WTC11 (cell line): ENCODE measurements at places on chromosomes 12 and 14.

DNA sequence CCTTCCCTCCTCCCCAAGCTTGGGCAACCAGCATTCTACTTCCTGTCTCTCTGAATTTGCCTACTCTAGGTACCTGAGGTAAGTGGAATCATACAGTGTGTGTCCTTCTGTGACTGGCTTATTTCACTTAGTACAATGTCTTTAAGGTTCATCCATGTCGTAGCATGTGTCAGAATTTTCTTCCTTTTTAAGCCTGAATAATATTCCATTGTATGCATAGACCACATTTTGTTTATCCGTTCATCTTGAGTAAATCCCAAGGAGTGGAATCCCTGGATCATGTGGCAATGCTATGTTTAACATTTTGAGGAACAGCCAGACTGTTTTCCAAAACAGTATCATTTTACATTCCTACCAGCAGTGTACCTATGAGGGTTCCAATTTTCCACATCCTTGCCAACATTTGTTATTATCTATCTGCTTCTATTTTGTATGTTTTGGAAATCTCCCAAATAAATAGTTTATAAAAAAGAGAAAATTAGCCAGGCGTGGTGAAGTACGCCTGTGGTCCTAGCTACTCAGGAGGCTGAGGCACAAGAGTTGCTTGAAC is 12.4 kb downstream of the HSP90AA1 start:
- DNase-seq = no peak

DNA sequence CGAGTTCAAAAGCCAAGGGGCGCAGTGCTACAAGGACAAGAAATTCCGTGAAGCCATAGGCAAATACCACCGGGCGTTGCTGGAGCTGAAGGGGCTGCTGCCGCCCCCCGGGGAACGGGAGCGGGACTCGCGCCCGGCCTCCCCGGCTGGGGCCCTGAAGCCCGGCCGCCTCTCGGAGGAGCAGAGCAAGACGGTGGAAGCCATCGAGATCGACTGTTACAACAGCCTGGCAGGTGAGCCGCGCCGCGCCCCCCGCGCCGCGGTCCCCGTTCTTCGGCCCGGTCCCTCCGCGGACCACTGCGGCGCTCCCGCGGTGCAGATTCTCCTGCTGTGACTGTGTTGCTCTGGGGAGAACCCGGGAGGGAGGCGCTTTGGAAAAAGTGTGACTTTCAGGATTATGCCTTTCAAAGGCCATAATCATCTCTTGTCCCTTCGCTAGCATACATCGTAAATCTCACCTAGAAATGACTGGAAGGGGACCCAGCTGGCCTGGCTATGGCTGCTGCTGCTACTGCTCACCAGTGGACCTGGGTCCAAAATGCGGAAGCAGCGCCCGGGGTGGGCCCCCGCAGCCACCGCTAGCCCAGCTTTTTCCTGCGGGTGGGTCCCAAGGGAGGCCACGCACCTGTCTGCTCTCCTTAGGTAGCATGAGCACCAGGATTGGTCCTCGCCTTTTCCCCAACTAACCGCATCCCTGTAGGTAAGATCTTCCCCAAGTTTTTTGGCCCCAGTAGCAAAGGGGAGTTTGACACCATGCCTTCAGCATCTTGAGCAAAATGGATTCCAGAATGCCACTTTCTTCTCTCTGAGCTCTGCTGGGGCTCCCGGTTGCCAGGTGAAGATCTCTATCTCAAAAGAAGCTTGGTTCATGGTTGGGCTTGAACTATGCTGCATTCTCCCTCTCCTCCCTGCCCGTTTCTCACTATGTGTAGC is 853 bp downstream of the TTC9 start:
- peak; percentile 29 for DNase-seq

GRCh38 chr14:23557521-23557920 is 1.4 kb downstream of the THTPA start:
- no peak for DNase-seq

GRCh38 chr14:24990050-24990449 is 59.9 kb downstream of the STXBP6 start:
- no peak for DNase-seq

GRCh38 chr12:128682548-128683275 is 141.0 kb downstream of the SLC15A4 start:
- no peak for DNase-seq

DNA sequence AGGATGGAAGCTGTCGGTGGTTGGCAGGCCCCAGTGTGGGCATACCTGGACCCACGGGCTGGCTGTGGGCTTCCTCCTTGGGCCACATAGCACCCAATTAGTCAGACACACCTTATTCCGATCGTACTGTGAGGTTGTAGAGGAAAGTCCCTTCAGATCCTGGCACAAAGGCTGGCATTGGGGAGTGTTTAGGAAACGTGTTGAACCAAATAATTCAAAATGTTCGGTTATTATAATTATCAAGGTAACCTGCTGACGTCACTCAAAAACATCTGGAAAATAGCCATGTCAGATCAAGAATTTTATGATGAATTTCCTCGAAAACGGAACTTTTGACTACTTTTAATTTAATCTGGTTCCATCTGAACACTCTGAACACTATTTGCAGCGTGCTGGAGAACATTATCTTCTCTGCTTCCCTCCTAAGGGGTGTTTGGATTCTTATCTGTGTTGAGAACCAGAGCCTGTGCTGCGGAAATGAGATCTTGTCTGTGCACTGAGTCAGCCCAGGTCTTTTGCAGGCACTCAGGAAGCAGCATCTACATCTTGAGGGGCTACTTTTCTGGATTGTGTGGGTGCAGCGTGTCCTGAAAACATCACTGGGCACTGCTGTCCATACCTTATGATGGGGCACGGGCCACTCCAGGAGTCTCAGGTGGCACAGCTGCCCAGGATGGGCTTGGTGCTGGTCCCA is 100.3 kb downstream of the SLC25A47 start:
- DNase-seq = no peak
